ENCODE measurements at places on chromosomes 1 and 21.

GRCh38 chr1:221334062-221334461 is 407.8 kb downstream of the DUSP10 start:
- no peak for DNase-seq

DNA sequence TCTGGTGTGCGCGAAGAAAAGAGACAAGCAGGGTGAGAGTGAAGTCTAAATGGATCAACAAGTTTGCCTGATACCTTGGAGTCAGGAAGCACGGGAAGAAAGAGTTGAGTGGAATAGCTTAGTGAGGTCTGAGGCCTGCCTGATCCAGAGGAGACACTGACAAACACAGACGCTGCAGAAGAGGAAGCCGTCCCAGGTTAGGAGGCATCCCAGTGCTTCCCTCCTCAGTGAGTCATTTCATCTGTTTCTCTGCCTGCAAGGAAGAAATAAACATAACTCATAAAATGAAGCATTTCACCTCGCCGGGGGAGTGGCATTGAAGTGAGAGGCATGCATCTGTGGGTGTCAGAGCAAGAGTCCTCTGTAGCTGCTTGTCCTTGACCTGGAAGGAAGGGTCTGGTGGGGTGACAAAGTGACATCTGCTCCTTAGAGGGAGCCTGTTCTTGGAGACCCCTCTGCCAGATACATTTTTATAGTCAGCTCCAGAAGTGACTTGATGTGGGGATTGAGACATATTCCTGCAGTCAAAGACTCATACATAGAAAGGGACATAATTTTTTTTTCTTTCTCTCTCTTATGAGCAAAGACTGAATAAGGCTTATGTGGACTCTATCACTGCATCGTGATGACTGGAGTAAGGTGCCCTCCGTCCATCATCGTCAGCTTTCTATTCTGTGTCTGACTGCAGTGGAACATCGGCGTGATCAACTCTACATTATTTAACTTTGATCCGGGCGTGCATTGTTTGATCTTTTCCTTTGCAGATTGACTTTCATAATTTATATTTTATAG is 256.7 kb downstream of the KIF26B start:
- no peak for DNase-seq

DNA sequence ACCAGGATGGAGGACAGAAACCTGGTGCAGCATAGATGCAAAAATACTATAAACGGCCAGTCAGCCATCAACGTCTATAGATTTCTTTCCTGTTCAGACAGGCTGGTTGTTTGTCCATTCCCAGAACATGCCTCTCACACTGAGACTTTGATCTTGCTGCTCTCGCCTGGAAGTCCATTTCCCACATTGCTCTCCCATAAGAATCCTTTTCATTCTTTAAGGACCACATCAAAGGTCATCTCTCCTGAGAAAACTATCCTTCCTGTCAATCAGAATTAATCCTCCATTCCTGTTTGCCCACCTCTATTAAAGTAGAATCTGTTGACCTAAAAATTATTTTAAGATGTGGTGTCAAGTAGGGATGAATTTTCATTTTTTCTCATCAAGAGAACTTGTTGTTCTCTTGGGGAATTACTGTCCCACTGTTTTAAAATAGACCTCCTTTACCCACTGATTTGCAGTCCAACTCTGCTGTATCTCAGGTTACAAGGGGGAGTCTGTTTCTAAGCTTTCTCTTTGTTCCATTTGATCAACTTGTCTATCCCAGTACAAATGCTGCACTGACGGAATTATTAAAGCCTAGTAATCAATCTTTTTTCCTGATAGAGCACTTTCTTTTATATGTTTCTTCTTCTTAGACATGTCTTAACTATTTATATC is 172.7 kb downstream of the PATJ start:
- no peak for DNase-seq

DNA sequence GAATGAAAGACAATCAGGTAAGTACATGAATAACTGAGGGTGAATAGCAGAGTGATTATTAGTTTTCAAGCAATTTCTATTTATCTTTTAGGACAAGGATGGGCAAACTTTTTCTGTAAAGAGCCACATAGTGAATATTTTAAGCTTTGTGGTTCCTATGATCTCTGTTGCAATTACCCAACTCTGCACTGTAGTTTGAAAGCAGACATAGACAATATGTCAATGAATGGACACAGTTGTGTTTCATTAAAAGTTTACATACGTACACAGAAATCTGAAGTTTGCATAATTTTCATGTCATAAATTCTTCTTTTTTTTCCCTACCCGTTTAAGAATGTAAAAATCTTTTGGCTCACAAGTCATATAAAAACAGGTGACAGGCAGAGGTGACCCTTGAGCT is 71.4 kb downstream of the ZNF281 start:
- DNase-seq = no peak

DNA sequence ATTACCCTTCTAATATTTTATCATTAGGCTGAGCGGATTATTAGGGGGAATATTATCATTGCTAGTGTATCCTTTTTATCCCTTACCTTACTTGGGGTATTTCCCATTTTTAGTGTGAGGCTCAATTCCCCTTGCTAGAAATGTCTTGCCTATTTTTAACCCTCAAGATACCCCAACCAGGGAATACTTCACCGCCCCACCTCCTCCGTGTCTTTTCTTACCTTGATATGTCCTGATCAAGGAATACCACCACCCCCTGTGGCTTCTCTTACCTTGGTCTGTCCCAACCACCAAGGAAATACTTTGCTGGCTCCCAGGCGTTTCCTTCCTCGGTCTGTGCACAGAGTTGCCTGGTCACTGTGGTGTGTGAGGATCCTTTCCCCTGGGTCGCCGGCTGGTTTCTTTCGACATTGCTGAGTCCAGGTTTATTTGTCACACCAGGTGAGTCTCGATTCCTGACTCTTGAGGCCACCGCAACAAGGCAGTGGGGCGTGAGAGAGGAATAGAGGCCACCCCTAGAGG is 57.8 kb downstream of the SERINC2 start:
- DNase-seq = no peak

DNA sequence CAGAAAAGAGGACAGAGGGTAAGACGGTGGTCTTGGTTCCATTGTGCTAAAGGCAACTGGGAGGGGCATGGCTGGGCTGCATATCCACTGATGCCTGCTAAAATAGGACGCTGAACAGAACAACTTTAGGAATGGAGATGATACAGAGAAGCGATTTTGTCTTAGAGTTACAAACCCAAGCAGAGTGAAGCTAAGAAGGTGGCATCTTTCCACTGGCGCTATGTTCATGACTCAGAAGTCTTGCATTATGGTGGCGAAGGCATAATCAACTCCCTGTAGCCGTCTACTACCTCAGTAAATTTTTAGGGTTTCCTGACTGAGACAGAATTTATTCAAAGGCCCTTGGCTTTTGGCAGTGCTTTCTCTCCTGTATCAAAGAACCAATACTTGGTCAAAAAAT is 57.3 kb downstream of the MEF2D start:
- no peak for DNase-seq

GRCh38 chr1:25682059-25682601 is 65.5 kb downstream of the MAN1C1 start:
- DNase-seq = no peak

- no peak for DNase-seq
Observed at GRCh38 chr1:51044834-51045233, 57.2 kb upstream of the C1orf185 start.

DNA sequence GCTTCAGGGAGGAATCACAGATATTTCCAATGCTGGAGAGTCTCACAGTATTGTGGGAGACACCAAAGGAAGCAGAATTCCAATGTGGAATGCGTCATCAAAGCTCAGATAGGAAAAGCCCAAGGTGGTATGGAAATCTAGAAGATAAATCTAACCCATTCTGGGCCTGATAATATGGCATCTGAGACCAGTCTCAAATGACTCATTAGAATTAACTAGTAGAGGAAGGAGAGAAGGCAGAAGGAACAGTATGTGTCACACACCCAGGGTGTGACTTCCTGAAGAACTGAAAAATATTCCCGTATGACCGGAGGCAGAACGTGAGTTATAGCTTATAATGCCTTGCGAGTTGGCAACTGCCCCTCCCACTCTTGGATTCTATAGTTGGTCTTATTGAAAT is 499.2 kb downstream of the PLPP3 start:
- no peak for DNase-seq

GRCh38 chr1:165598676-165599059 is 32.4 kb upstream of the MGST3 start:
- DNase-seq = no peak

GRCh38 chr1:18265641-18266040 is 158.0 kb downstream of the IGSF21 start:
- DNase-seq = no peak
